ENCODE measurements at places on chromosomes 1 and 21.
A peak's percentile ranks its signal among the peaks of the same experiment; 100 is the strongest.

GRCh38 chr1:40745176-40745575 lies 38.4 kb upstream of the KCNQ4 start:
- no peak for DNase-seq

GRCh38 chr1:69569576-69570328 lies 2.0 kb downstream of the LRRC7 start:
- DNase-seq, result peak; percentile 88

DNA sequence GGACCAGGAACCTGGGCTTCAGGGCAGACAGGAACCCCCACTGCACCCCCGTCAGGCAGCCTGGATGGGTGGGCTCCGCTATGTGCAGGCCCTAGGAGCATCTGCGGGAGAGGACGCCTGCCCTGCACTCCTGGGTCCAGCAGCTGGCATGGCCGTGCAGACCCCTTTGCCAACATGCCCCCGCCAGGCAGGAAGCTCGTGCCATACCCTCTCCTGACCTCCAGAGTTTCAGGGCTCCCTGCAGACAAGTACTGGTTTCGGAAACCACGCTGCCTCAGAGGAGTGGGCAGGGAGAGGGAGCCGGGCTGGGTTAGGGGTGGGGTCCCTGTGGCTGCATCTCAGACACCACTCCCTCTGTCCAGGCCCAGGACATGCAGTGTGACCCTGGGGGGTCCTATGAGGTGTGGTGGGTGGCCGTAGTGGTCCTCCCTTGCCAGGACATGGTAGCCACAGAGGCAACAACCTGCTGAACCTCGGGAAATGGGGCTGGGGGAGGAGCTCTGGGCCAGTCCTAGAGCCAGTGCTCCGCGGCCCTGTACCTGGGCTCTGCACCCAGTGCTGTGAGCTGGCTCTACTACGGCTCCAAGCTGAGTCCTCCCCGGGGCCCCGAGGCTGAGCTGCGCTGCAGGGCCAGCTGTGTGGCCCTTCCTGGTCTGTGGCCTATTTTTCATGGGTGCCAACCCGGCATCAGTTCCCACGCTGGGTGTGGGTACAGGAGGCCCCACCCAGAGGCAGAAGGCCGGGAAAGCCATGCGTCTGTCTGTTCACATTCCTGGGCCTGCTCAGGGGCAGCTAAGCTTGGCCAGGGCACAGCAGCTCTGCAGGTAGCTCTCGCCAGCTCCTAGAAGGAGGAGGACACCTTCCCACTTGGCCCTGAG lies 1.4 kb downstream of the PLEKHN1 start:
- DNase-seq, result no peak

- DNase-seq, result no peak
These were observed 180.8 kb downstream of the ASTN1 start for GRCh38 chr1:176983731-176984130.

DNA sequence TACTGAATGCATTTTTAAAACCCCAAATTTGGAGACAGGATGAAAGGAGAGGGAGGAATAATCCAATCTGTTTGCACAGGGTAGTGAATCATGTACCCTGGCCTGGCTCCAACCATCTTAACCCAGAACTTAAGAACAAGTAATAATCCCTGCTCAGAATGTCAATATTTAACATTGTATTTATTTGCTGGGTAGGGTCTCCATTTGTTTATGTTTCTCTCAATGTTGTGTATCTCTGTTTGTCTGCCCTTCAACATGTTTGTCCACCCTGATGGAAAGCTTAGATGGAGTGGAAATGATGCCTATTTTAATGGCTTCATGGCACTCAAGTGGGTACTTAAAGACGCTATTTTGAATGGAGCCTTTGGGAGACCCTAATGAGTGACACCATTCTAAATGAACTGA lies 54.4 kb upstream of the CDC42BPA start:
- DNase-seq, result peak; percentile 1

- DNase-seq, result no peak
These were observed 23.1 kb upstream of the IGSF5 start for GRCh38 chr21:39721885-39722284.

DNA sequence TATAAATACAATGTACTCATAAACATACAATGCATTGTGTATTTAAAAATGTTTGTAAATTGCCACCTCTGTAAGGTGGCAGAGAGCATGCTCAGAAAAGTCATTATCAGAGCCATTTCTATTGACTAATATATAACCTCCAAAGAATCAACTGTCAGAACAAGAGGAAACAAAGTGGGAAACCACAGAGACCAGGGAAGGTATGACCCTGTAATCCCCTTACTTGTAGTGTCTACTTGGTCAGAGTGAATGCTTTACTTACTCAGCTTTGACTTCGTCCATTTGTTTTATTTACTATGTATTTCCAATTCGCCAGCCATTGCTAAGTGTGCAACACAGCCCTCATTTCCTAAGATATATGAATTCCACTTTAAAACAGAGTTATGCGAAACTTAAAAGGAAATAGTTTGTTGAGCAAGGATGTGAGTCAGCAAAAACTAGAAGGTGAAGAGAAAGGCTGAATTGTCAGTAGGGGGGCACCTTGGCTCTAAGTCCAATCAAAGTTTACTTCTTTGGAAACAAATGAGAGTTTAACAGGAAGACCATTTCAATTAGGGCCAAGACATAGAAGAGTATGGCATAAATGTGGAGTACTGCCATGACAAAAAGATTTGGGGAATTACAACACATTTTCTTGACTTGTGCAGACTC lies 671.7 kb upstream of the PTBP2 start:
- no peak for DNase-seq

GRCh38 chr21:28959367-28960099 lies 33.1 kb downstream of the LTN1 start:
- no peak for DNase-seq

GRCh38 chr21:32233055-32233546 lies 45.7 kb downstream of the MIS18A start:
- no peak for DNase-seq

DNA sequence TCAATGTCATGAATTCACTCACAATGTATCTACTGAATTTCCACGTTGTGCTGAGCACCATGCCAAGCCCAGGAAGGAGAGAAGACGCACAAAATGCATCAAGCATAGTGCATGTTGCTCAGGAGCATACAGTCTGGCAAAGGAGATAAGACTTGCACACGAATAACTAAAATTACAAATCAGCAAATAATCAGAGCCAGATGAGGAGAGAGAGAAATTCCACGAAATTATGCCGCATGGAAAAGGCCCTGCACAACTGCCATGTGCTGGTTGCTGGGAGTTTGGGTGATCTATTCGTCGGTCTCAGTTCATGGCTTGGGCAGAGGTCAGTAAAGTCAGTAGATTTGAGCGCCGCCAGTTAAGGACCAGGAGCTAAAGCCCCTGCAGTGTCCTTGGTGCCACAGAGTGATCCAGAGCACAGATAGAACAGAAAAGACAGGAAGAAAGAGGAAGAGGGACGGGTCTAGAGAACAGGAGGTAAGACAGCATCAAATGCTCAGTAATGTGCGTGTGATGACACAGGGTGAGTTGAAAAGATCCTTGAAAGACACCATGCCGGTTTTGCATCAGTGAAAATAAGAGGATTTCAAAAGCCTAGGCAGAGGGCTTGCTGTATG lies 55.1 kb upstream of the ZNF281 start:
- DNase-seq, result no peak

GRCh38 chr1:223429821-223430220 lies 36.6 kb downstream of the CCDC185 start:
- DNase-seq, result no peak

GRCh38 chr1:214101246-214101645 lies 113.5 kb downstream of the PROX1 start:
- no peak for DNase-seq

DNA sequence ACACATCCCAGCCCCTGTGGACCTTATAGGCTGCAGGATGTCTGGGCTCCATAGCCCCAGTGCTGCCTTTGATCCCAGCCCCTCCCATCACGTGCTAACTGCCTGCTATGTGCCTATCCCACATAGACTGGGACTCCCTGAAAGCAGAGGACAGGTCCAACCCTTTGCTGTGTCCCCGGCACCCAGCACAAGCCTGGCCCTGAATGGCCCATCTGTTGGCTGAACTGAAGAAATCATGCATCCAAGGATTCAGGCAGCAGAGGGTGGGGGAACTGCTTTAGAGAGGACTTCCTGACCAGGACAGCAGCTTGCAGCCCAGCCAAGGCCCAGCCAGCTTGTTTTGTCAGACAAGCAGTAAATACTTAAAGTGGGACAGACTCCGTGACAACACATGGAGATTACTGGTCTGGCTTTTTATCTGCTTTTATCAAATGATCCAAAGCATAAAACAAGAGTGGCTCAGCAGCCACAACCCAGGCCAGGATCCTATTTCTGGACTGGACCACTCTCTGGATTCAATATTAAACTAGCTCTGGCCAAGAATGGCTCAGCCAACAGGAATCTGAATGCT lies 69.3 kb downstream of the GLIS1 start:
- DNase-seq, result no peak

DNA sequence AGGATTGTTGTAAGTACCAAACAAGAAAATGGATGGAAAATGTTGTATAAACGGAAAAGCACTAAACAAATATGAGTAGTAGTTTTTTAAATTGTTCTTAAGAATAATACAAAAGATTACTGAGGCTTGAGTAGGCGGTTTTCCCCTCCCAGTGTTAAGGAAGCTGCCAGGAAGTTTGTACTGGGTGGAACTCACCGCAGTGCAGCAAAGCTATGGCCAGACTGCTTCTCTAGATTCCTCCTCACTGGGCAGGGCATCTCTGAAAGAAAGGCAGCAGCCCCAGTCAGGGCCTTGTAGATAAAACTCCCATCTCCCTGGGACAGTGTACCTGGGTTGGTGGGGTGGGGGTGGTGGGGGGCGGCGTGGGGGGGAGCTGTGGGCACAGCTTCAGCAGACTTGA lies 58.7 kb downstream of the XCL2 start:
- DNase-seq, result no peak

DNA sequence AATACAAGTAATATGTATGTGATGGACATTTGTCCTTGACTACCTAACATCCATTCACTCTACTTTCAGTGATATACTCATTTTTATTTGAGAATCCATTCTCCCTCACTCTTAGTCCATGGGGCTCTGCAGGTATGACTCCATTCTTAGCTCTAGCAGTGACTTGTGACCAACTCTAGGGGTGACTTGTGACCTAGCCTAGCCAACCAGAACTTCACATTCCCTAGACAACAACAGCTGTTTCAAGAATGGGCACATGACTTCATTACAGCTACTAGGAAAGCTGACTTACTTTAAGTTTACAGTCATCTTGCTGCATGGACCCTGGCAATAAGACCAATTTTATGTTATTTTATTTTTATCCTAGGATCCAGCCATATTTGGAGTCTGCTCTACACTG lies 23.6 kb upstream of the DDX59 start:
- DNase-seq, result no peak

DNA sequence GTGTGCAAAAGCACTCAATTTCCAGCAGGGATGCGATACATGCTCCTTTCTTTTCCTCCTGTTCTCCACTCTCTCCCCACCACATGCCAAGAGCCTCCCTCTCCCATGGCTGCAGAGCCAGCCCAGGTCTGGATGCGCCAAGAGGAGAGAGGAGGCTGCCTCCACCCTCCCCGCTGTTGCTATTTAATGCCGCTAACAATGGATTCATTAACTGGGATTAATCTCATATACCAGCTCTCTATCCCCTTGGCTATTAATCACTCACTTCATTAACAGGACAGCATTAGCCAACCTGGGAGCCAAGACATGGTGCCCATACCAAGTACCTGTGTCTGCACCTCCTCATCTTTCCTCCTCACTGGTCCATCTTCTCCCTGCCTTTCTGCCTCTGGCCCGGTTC lies 49.1 kb upstream of the SCMH1 start:
- no peak for DNase-seq

- no peak for DNase-seq
These were observed 1.4 kb upstream of the MIA3 start for GRCh38 chr1:222616525-222616924.

- DNase-seq, result no peak
These were observed 201.1 kb downstream of the DAB1 start for GRCh38 chr1:57222801-57223200.

- DNase-seq, result no peak
These were observed 51.7 kb downstream of the SLC16A1 start for GRCh38 chr1:112904071-112904830.

- DNase-seq, result no peak
These were observed 15.3 kb upstream of the TRNAU1AP start for GRCh38 chr1:28537457-28538199.

- DNase-seq, result no peak
These were observed 58.5 kb downstream of the LPAR3 start for GRCh38 chr1:84834419-84835064.

DNA sequence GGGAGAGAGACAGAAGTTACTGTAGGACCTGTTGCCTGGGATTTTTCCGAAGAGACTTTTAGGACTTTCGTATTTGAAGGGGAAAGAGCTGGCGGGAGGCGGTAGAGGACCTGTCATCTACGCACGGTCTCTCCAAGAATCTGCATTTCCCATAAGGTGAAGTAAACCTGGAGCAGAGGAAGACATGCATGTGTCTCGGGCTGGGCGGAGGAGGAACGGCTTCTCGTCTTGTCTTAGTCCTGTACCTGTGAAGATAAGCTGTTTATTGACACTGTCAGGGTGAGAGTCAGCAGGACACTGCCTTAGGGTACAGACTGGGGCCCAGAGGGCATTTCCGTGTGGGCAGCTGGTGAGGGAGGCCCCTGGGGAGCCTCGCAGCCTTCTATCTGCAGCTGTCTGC lies 123.4 kb upstream of the COL6A1 start:
- DNase-seq, result no peak

GRCh38 chr1:84174051-84174556 lies 30.0 kb downstream of the PRKACB start:
- peak; percentile 20 for DNase-seq

DNA sequence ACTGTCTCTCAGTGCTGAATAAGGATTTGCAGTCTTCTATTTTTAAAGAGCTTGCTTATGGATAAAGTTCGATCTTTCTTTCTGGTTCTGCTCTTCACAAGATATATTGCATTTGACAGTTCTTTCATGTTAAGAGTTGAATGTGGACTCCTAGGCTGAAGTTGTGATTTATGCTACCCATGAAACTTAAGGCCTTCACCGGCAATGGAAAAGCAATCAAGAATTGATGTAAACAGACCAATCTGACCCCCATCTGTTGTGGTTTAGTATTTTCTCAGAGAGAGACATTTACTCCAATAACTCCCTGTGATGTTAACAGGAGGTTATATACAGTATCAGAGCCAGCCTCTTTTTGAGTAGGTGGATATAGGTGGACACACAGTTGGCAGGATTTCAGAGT lies 165.8 kb downstream of the PAPPA2 start:
- DNase-seq, result no peak

- no peak for DNase-seq
These were observed 14.1 kb upstream of the PADI4 start for GRCh38 chr1:17293681-17294425.

GRCh38 chr1:157163273-157164127 lies 25.3 kb upstream of the ETV3 start:
- peak; percentile 18 for DNase-seq

DNA sequence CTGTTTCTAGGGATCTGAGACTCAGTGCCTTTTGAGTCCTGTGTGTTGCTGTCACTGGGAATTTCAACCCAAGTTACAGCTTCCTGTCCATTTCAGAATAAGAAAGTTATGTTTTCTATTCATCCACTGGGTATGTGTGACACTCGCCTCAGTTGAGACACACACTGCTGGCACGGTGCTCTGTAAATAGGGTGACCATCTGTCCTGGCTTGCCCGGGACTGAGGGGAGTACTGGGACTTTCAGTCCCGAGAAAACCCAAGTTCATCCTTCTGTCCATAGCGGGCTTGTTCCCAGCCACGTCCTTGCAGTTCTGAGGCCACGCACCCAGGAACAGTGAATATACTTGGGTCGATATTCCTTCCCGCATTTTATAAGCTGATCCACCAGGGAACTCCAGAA lies 56.3 kb upstream of the DISP3 start:
- DNase-seq, result no peak

- peak; percentile 85 for DNase-seq
These were observed 36.2 kb upstream of the BTG2 start for GRCh38 chr1:203268901-203269653.
